ENCODE measurements at places on chromosomes 3 and 15.

- DNase-seq = peak; percentile 48
These were observed 957.1 kb downstream of the FHIT start for GRCh38 chr3:60294181-60294580.

- DNase-seq = no peak
These were observed 22.5 kb upstream of the C15orf39 start for GRCh38 chr15:75178938-75179745.

GRCh38 chr3:188634285-188634684 lies 480.3 kb downstream of the LPP start:
- DNase-seq = no peak

DNA sequence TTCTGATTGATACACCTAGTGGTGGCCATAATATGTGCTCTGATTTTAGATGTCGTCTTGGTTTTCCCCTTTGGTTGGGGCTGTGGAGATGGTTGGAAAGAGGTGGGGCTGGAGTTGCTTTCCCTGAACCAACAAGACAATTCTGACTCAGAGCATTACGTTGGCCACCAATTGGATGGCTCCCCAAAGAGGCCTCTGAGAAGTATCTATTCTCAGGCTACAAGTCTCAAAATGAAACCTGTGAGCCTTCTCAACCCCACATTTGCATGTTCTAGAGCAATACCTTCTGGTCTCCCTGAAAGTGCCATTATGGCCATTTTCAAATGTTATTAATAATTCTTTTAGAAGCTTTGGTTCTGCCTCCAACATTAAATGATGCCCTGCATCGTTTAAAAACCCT lies 188.4 kb upstream of the WNT5A start:
- no peak for DNase-seq

DNA sequence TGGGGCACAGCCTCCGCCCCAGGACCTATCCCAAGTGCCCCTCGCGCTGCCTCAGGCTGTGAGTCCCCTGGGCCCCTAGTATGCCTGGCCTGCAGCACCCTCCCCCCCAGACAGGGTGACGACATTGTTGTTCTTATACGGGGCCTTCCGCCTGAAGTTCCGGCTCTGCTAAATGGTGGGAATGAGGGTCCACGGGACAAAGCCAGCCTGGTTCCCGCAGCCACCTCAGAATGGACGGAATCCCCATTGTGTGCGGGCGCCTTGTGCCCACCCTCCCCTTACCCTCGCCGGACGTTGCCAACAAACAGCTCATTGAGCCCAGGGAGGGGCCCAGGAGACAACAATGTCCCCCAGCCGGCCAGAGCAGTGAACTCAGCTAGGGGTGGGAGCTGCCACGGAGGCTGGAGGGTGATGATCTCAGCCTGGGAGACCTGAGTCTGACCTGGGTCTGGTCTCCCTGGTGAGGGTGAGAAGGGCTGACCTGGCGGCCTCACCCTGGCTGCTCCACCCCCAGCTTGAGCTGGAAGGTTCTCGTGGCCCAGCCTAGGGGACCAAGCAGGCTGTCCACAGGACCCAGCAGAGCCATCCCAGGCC lies 10.2 kb upstream of the DLL4 start:
- DNase-seq = no peak

GRCh38 chr3:161854232-161854771 lies 357.7 kb downstream of the OTOL1 start:
- peak; percentile 6 for DNase-seq

All from GM04504 (cell line).